Hypothalamus (tissue), 51 donors: ENCODE measurements at places on chromosomes 16 and 17.

GRCh38 chr16:14062261-14062660, 8.9 kb upstream of the MRTFB start:
- no peak for DNase-seq

GRCh38 chr16:28925386-28926228, 569 bp upstream of the RABEP2 start:
- peak; percentile 69 for DNase-seq

DNA sequence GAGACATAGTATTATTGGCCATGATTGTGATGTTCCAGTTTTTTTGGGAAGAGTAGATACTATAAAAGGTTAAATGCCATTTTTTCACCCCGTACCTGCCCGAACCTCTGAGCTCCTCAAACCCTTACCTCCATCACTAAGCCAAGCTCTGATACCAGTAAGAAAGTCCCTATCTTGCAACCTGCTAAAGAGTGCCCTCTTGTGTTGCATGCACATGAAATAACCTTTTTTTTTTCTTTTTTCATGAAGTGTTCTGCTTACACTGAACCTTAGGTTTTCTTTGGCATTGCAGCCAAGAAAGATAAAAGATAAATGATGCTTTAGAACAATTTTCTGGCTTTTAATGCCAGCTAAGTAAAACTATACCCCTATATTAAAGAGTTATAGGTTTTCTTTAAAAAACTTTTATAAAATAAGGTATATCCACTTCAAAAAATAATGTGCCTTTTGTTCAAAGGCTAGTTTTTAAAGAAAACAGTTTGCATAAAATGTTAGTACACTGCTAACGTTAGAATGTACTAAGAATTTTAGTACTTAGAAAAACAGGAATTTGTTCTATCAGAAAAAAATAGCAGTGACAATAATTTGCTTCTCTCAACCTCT, 295.3 kb upstream of the PMFBP1 start:
- no peak for DNase-seq

GRCh38 chr17:17401271-17401781, 75.5 kb upstream of the MED9 start:
- no peak for DNase-seq

DNA sequence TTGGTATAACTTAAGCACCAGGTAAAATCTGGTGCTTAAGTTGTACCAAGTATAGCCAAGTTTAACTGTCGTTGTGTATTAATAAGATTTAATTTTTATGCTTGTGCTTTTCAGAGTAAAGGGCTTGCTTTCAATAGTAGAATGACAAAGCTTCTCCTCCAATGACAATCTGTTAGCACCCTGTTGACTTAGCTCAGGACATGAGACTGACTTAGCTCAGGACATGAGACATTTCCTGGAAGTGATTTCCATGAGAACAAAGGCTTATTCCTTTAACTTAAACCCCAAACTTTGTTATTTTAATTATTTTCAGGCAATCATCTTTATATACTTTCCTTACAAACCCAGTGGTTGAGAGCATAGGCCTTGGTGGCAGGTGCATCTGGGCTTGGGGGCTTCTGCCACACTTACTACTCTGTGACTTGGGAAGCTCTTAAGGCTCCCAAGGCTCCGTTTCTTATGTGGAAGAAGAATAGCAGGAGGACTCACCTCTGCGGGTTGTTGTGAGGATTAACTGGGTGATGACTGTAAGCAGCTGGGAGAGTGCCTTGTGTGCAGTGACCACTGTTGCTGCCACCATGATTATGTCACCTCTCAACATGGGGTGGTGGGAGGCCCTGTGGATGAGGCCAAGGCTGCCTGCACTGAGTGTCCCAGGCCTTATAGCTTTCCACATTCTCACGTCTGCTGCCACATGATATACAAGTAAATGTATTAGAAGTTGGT, 59.4 kb upstream of the CMIP start:
- DNase-seq = no peak

DNA sequence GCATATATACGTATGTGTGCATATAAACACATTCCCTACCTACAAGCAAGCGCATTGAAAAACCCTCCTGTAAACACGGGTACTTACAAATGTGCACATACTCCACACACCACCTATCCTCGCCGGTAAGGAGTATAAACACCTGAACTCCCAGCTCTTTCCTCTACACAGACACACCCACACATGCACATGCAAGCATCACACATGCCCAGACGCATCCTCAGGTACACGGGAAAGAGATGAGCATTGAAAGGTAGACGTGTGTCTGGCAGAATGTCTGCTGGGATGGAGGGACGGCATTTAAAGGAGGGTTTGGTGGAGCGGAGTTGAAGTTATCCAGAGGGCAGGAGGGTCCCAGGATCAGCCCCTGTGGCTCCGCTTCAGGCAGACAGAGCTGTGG, 4.7 kb upstream of the SMTNL2 start:
- no peak for DNase-seq

GRCh38 chr16:75023009-75023408, 24.2 kb downstream of the ZNRF1 start:
- DNase-seq = no peak

- DNase-seq = no peak
Observed at GRCh38 chr16:4083347-4083870, 32.8 kb downstream of the ADCY9 start.

DNA sequence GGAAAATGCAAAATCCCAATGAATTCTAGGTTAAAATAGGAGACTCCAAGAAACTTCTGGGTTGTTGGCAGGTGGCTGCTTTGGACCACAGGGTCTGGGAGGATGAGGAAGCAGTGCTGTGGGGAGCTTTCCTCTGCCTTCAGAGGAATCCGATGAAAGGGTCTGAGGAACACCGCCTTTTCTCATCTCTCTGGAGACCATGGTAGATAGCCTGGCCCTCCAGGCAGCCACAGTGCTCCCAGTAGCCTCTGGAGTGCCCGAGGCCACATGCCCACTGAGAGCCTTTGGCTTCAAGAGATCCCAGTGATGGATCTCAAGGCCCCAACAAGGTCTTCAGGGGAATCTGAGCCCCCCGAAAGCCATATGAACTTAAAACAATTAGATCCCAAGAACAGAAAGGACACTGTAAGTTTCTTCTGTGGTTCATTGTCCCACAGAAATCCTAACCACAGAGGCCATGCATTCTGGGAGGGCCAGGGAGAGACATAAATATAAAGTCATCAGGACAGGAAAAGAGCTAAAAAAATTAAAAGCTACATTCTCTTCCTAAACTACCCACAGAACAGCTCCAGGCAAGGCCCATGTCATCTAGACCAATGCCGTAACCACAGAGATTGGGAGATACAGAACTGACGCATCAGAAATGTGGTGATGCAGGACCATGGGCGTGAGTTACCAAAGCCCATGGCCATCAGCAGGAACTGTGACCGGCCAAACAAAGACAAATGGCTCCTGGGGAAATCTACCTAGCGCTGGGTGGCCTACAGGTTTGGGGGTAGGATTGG, 24.3 kb downstream of the TK2 start:
- no peak for DNase-seq

- no peak for DNase-seq
Observed at GRCh38 chr16:20515688-20516090, 60.5 kb downstream of the ACSM2B start.

DNA sequence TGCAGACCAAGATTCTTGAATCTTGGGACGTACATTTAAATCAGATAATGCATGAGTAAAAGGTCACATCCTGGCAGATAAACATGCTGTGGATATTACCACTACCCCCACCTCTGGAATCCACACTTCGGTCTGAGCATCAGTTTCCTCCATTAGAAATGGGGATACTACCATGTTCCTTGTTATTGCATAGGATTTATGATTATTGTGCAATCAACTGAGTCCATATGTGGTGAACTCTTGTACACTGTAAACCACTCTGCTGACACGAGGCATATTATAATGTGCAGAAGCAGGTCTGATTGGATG, 108.7 kb downstream of the VAT1L start:
- no peak for DNase-seq

GRCh38 chr17:73013301-73013700, 79.2 kb downstream of the SLC39A11 start:
- DNase-seq = no peak

DNA sequence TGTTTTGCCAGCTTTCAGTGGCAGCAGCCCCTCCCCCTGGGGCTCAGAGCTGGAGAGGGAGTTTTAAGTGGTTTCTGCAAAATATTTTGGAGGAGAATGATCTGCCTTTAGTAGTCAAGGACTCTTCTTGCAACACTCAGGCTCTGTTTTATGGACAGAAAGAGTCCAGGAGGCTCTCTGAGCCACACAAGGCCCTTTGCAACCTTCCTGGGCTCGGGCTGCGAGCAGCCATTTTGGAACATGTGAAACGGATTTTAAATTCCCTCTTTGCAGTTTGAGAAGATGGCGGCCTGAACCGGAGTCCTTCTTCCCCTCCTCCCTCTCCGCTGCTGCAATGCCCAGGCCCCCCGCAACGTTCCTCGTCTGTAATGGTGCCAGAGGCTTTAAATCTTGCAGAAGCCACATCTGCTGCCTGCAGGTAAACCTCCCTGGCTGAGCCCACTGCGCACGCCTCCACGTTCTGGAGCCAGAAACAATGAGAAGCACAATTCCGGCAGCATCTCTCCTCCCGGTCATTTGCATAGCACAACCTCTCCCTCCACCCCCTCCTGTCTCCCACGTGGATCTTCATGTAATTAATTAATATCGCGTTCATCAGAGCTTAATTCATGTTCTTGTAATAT, 386.1 kb downstream of the SEC14L1 start:
- peak; percentile 69 for DNase-seq

GRCh38 chr16:50534091-50534490, 14.1 kb upstream of the NKD1 start:
- DNase-seq = no peak

- no peak for DNase-seq
Observed at GRCh38 chr16:11740567-11740966, 2.1 kb downstream of the TXNDC11 start.
